ENCODE measurements at places on chromosomes 5 and 9.

- DNase-seq: no peak
Observed at GRCh38 chr5:171692107-171692506, 93.5 kb upstream of the SMIM23 start.

GRCh38 chr9:136174779-136175615, 29.9 kb downstream of the LHX3 start:
- DNase-seq: no peak

- DNase-seq: no peak
Observed at GRCh38 chr9:98992107-98992884, 48.6 kb downstream of the COL15A1 start.

DNA sequence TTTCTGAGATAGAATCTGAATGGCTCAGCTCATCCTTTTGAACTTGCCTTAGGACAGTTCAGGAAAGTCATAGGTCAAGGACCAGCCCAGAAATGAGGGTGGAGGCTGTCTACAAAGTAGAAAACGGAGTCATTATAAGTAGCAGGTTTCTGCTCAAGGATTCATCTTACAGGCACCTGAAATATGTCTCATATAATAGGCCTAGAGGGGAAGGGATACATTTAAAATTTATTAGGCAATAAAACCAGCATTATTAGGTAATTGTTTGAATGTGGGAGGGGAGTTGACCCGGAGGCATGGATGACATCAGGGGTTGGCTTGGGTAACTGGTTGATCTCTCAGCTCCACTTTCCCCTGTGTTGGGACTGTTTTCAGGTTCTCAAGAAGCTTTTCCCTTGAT, 11.9 kb upstream of the GALNT10 start:
- no peak for DNase-seq

GRCh38 chr9:98808411-98808815, 943 bp downstream of the GALNT12 start:
- DNase-seq: no peak

GRCh38 chr9:98075332-98075805, 18.8 kb downstream of the NANS start:
- DNase-seq: no peak

GRCh38 chr5:44949687-44950086, 140.9 kb downstream of the MRPS30 start:
- DNase-seq: no peak

GRCh38 chr5:94239266-94239665, 379.1 kb downstream of the KIAA0825 start:
- no peak for DNase-seq

DNA sequence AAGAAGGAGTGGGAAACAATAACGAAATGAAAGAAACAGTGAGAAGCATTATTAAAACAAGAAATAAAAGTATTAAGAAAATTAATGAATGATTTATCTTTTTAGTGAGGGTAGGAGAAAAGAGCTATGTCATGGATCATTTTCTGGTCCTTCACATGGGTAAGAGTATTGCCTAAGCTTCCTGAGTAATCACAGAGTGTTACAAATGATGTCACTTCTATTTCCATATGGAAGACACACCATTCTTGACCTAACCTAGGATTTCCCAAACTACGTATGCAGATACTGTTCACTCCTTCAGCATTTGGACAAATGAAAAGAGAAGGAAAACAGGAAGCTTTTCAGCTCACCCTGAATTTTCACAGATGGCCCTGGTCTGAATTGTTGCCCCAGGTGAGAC, 3.3 kb upstream of the TSLP start:
- DNase-seq: no peak

- no peak for DNase-seq
Observed at GRCh38 chr9:20870115-20870514, 161.3 kb downstream of the HACD4 start.

- no peak for DNase-seq
Observed at GRCh38 chr5:115467628-115468027, 76.9 kb downstream of the FEM1C start.

DNA sequence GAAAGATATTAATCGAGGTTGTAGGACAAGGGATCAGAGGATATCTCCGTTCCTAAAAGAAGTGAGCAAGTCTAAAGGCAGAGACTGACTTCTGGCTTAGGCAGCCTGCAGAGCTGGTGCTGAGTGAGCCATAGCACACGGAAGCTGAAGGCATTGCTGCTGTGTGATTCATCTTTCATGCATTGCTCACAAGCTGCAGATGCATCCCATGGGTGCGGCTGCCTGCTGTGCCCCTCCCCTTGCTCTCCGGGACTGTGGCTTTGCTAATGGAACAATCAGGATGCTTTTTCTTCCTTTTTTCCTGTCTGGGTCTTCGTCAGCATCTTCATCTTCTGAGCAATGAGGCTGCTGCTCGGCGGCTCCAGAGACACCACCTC, 341.4 kb downstream of the DIRAS2 start:
- DNase-seq: no peak

DNA sequence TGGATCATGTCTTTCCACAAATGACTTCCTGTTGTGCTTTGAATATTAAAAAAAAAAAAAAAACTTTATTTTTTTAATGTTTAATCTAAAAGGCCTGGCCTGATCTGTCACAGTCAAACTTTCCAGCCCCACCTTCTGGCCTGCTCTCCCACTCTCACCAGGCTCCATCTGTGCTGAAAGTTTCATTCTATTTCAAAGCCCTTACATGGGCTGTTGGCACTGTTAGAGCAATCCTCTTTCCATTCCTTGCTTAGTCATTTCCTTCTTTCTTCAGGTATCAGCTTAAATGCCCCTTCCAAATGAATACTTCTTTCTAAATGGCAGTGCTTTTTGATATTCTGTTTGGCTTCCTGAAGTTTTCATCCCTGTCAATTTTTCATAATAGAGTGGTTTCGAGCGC, 1104.8 kb upstream of the C9orf72 start:
- DNase-seq: no peak

GRCh38 chr5:27311544-27311943, 273.2 kb upstream of the CDH9 start:
- DNase-seq: no peak

DNA sequence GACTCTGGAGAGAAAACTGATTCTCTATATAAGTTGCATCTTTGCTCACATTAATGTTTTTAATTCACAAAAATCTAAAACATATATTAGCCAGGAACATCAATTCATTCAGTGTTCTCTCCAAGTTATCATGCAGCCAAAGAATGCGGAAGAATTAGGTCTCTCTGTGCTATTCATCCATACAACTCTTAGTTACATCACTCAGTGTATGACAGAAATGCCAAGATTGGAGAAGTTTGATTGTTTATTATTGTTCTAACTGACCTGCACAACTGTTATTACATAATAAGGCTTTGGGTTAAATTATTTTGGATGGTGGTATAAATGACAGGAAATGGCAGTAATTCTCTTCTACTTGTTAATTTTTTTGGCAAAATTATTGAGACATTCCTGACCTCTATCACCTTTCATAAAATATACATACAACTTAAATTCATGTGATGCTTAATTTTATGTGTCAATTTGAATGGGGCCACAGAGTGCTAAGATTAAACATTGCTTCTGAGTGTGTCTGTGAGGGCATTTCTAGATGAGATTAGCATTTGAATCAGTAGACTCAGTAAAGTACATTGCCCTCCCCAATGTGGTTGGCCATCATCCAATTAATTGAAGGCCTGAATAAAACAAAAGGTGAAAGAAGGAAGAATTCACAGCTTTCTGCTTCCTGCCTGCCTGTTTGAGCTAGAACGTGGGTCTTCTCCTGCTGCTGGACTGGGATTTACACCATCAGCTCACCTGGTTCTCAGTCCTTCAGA, 70.2 kb downstream of the NR2F1-AS1 start:
- no peak for DNase-seq

GRCh38 chr5:158381614-158382160, 522.7 kb upstream of the CLINT1 start:
- DNase-seq: no peak

DNA sequence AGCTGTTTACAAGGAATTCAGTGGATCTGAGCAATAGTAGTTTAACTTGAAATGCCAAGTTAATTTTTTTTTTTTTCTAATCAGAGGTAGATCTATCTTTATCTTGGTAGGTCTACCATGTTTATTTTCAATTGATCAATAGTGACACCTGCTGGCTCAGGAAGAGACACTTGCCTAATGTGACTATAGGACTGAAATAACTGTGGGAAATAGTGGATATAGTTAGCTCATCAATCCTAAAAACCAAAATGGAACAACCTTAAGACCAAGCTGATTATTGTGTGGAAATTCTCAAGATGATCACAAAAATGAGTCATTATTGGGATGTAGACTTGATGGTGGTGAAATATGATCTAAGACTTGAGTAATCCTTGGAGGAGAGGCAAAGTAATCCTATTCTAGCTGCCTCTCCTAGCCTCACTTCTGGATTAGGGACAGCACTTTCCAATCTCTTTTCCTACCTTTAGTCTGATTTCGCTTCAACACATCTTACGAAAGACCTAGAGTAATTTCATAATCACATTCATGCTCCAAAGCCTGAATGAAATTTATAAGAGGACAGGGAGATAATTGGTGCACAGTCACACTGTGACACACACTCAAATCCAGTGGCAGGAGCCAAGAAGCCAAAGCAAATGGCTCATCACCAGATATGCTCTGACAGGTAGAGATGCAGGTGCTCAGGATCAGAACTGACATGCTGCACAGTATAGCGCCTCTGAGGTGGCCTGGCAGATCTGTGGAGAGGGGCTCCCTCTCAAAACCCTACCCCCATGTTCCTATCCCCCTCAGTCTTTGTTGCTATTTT, 156.3 kb downstream of the HMHB1 start:
- DNase-seq: no peak

- DNase-seq: no peak
Observed at GRCh38 chr5:83414601-83415000, 56.9 kb upstream of the VCAN start.

All from aorta (tissue), 5 donors.